ENCODE measurements at places on chromosomes 16 and 17. TPM values are rescaled to one million over a fixed set of nuclear protein-coding genes. Genes with fewer than 3 reads are reported as not detected.

DNA sequence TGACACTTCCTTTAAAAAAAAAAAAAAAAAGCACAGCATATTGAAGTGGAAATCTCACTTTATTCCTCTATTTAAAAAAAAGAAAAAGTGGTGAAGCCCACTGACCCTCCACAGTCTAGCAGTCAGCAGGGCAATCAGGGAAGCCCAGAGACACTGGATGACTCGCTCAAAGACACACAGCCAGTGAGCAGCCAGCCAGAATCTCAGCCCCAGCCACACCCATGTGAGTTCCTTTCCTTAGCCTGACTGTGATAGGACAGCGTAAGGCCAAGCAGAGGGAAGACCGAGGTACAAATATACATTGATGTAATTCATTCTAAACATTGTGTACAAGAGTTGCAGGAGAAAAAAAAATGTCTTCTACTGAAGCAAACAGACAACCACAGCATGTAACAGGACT lies 22.5 kb downstream of the XPO6 start:
- no peak for DNase-seq

GRCh38 chr16:73846356-73846755 lies 450.3 kb upstream of the PSMD7 start:
- DNase-seq, result no peak

- no peak for DNase-seq
These were observed 26.1 kb downstream of the WNT9B start for GRCh38 chr17:46877466-46877865.

DNA sequence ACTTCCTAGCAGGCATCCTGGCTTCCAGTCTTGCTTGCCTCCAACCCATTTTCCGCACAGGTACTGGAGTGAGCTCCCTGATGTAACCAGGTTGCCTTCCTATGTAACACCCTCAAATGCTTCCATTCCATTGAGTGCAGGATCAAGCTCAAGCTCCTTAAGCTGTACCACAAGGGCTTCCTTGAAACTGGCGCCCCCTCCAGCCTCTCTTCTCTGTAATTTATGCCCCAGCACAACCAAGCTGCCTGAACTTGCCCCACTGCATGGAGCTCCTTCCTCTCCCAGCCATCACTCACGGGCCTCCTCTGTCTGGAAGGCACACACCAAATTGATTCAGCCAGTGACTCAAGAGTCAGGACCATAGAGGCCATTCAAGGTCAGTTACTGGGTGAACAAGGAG lies 234.8 kb upstream of the RPL38 start:
- DNase-seq, result no peak

The TOX3 gene
- 5.7 TPM for total RNA-seq

All from HT-29 (cell line).